ENCODE measurements at places on chromosomes 6 and 20.

DNA sequence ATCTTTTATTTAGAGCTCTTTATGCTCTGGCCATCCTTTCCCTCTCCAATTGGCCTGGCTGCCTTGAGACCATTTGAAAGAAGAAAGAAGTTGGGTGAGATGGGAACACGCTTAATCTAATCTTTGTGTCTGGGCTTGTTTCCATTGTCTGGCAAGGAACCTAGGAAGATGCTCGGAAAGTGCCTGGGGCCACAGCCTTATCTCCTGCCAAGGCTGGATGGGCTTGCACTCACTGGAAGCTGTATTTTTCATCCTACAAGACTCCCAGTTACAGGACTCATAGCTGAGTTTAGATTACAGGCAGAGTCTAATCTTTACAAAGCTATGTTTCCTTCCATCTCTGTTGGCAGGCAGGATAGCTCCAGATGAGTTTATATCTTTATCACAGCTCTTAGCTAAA lies 33.1 kb upstream of the CDYL start:
- no peak for ATAC-seq

DNA sequence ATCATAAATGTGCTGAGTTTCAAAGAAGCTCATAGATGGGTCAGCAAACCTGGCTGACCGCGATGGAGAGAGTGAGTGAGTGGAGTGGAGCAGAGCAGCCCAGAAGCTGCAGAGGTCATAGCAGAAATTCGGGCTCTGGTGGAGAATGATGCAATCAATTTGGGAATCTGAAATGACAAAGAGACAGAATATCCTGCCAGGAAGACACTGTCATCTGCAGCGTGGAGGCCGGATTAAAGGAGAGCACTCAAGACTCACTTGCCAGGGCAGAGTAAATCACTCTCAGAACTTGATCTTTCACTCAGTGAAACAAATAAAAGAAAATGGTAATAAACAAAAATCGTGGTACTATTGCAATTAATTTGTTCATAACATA lies 109.6 kb upstream of the RREB1 start:
- ATAC-seq: peak; percentile 42

GRCh38 chr20:43124241-43124640 lies 65.5 kb downstream of the PTPRT start:
- no peak for ATAC-seq

GRCh38 chr6:85472744-85473143 lies 22.9 kb downstream of the NT5E start:
- ATAC-seq: no peak

DNA sequence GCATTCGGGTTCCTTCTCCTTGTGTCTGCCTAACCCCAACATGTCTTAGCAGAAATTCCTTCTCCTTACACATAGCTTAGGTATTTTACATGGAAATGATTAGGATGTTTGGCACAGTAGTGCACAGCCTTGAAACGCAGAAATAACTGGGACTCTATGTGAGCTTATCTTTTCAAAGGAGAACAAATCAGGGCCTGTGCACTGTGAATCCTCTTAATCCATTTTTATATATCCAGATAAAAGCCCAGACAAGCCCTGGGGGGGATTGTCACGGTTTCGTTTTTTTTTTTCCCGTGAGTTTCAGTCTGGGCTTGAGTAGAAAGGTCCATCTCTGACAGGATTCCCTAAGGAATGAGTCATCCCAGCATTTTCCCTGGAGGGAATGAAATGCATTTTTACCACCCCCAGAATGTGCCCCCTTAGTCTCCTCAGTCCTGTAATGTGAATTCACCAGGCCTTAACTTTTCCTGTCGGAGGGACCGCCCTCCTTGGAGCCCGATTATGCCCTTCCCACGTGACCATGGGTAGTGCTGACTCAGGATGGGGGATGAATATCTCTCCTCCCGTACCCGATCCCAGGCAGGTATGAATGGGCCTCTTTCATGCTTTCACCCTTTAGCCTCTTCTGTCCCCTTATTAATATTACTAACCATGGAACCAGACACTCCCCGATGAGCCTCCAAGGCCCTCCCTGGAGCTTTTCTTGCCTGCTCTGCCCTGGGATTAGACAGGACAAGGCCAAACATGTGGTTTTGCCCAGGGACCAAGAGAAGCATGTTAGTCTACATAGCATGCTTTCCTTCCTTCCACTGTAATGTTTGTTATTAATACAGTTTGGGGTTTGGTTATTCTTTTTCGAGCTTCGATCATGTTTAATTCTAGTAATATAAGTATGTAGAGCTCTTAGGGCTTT lies 23.9 kb upstream of the NAA20 start:
- peak; percentile 91 for ATAC-seq

- peak; percentile 10 for ATAC-seq
These were observed 13.9 kb upstream of the ABHD16B start for GRCh38 chr20:63847237-63848002.

GRCh38 chr6:131381709-131382093 lies 191.3 kb upstream of the ARG1 start:
- ATAC-seq: no peak

- ATAC-seq: no peak
These were observed 22.2 kb downstream of the EPB41L2 start for GRCh38 chr6:131040866-131041265.

DNA sequence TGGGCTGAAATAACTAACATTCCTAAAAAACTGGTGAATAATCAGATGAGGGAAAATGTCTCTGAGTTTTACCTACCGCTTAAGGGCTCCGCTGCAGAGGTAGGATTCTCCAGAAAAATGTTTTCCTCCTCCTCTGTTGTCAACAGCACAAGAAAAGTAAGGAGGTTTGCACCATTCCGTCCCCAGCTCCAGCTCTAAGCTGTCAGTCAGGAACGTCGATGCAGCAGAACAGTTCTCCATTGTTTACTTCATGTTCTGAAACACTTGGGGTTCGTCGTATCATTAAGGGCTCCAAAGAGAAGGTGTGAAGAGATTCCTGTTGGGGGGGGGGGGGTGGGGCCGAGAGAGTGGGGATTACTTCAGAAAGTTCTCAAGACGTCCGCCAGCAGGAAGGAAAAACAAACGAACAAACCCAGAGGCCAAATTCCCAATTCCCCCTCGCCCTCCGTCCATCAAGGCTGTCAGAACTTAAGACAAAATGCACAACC lies 734 bp downstream of the MMS22L start:
- no peak for ATAC-seq

GRCh38 chr20:44460795-44461141 lies 14.9 kb upstream of the TTPAL start:
- peak; percentile 51 for ATAC-seq

DNA sequence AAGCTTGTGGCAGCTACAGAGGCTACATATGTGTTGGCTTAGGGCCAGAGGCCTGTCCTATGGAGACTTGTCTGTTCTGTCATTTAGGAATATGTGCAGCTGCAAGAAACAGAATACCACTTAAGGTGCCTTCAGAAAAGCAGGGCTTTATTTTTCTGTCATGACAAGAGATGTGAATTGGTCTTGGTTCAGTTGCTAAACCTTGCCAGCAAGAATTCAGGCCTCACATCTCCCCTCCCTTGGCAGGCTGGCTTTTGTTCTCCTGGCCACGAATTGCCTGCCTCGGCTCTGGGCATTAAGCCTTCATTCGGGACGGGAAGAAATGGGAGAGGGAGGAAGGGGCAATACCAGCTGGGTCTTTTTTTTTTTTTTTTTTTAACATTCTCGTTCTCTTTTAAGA lies 82.4 kb upstream of the TGM3 start:
- no peak for ATAC-seq

DNA sequence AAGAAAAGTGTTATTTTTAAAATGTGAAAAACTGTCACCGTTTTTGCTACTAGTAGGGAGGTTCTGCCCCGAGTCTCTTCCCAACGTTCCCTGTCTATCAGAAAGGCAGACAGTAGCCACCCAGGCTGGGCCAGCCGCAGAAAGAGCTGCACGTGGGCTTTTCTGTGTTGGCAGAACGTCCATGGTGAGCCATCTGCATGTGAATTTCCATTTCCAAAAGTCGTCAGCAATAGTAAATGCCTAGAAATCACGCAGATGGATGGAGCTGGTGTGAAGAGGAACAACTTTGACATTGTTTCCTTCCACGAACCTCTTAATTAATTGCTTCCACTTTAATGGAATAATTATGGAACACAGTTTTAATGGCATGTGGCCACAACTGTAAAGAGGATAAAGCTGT lies 97.5 kb downstream of the FAM120B start:
- no peak for ATAC-seq

DNA sequence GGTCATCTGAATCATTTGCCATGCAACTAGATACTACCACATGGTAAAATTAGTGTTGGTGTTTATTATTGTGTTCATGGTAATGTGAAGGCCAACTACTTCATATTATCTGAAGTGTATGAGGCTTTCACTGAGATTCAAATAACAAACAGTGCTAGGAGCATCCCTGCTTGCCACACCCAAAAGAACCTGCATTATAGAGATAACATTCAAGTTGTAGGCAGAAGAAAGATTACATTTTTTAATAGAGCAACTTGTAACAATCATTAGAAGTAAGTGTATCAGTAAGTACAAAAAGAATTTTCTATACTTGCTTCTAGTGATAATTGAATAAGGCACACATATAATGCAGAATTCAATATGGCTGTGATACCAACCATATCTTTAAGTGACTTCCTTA lies 49.8 kb downstream of the BCKDHB start:
- no peak for ATAC-seq

DNA sequence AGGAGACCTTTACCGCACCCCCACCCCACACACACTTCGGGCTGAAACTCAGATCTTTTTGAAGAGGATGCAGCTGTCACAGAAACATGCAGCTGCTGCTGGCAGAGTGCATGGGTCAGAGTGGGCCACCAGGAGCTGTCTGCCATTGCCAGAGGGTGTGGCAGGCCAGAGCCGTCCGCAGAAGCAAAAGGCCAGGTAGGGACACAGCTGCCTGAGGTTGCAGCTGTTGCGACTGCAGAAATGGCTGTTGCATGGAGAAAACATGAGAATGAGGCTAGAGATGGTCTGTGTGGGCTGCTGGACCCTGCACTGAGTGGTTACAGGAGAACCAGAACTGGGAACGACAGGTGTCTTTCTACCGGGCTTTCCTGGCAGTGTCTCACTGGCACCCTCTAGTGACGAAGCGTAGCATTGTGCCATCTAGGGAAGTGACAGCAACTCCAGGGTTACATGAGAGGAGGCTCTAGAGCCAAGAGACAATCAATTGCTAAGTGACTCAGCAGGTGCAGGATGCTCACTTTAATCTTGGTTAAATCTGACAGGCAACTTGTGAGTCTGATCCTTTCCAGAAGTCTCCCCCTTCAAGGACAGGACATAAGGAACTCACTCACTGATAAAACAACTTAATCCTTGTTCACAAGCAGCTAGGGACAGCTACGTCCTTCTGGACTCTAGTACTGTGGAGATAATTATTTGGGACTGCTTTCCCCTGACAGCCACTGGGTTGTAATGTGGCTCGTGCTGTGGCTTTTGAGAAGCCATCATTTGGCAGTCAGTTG lies 29.1 kb upstream of the SERPINB9 start:
- ATAC-seq: peak; percentile 98

DNA sequence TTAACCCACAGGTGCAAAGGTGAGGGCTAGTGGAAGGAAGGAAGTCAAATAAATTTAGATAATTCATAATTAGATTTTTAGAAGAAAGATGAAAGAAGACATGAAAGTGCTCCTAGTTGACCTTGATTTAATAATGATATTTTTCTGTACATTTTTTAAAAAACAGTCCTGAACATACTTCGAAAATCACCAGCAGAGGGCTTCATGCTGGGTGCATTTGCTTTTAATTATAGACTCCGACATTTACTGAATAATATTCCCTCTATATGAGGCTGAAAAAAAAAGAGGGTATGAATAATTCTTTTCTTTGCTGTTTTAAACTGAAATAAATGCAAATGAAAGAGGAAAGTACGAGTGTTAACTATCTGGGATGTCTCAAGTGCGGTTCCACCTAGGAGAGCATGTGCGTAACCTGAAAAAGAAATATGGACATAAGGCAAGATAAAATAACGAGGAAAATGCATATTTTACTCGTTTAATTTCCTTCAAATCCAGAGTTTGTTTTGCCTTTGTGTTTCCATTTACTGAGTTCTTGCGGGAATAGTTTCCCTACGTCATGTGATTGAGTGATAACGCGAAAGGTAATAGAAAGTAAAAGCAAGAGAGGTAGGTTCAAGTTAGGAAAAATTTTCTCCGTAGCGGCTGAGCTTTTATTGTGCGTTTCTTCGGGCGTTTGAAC lies 3.1 kb upstream of the TFAP2B start:
- ATAC-seq: no peak

DNA sequence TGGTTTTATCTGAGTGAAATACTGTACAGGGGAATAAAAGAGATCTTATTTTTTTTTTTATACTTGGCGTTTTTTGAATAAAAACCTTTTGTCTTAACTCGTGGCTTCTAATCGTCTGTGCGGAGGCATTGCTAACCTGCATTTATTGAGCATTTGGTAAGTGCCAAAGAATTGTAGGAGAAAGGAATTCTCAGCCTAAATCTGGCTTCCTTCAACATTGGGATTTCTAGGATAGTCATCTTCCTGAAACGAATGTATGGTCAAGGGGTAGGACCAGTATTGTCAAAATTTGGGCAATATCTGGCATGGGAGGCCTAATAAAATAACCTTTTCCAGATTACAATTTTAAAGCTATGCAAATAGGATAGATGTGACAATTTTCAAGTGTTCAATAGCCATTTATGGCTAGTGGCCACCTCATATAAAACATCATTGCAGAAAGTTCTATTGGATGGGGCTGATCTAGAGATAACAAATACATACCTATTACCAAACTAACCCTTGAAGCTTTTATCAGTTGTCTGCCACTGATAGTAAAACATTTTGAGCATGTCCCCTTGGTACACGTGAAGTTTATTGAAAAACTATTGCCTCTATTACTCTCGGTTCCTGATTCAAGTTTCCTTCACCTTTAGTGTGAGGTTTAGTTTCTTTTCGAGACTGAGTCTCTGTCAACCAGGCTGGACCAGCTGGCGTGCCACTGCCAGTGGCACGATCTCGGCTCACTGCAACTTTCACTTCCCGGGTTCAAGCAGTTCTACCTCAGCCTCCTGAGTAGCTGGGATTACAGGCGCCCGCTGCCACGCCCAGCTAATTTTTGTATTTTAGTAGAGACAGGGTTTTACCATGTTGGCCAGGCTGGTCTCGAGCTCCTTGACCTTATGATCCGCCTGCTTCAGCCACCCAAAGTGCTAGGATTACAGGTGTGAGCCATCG lies 5.6 kb downstream of the PIM1 start:
- no peak for ATAC-seq

All from esophagus mucosa (tissue), 1 donor.